Ascending aorta (tissue), 2 donors: ENCODE measurements at places on chromosomes 6 and 20. TPM values are rescaled to one million over a fixed set of nuclear protein-coding genes. Genes with fewer than 3 reads are reported as not detected.

PYGB gene
- 125 TPM for total RNA-seq

BHLHE23 gene
- total RNA-seq = not detected

ISM1 gene
- total RNA-seq = 60.1 TPM

HLA-DPA1 gene
- total RNA-seq = 285 TPM

TSHZ2 gene
- total RNA-seq = 51.9 TPM

TP53INP2 gene
- 6.2 TPM for total RNA-seq

PTPRT gene
- 23.5 TPM for total RNA-seq

SLC26A8 gene
- total RNA-seq = not detected

RIPOR3 gene
- total RNA-seq = 15.1 TPM

SLC44A4 gene
- not detected for total RNA-seq

EXOC2 gene
- total RNA-seq = 11.4 TPM

SDCBP2 gene
- total RNA-seq = not detected

TNF gene
- total RNA-seq = 11.5 TPM

ZSCAN23 gene
- not detected for total RNA-seq

PACSIN1 gene
- not detected for total RNA-seq

MATN4 gene
- total RNA-seq = 0.21 TPM

VIP gene
- total RNA-seq = not detected

SSR1 gene
- 46.4 TPM for total RNA-seq

CD109 gene
- 17.6 TPM for total RNA-seq

TAGAP gene
- total RNA-seq = 9.2 TPM

GSTA1 gene
- 26.7 TPM for total RNA-seq

SLC17A2 gene
- total RNA-seq = not detected

BPIFB1 gene
- not detected for total RNA-seq

NHSL1 gene
- 10.4 TPM for total RNA-seq

SPATS1 gene
- total RNA-seq = not detected

XKR7 gene
- not detected for total RNA-seq

MAP7 gene
- not detected for total RNA-seq

AGER gene
- total RNA-seq = 6.1 TPM

SAMD3 gene
- not detected for total RNA-seq

KCNG1 gene
- total RNA-seq = 6.6 TPM

MRAP2 gene
- 47.3 TPM for total RNA-seq

CAGE1 gene
- total RNA-seq = not detected

ATP9A gene
- 14.5 TPM for total RNA-seq

LTA gene
- not detected for total RNA-seq
